ENCODE measurements at places on chromosomes 5 and 9.

- DNase-seq = no peak
Observed at GRCh38 chr5:139694556-139695177, 46.5 kb downstream of the CXXC5 start.

DNA sequence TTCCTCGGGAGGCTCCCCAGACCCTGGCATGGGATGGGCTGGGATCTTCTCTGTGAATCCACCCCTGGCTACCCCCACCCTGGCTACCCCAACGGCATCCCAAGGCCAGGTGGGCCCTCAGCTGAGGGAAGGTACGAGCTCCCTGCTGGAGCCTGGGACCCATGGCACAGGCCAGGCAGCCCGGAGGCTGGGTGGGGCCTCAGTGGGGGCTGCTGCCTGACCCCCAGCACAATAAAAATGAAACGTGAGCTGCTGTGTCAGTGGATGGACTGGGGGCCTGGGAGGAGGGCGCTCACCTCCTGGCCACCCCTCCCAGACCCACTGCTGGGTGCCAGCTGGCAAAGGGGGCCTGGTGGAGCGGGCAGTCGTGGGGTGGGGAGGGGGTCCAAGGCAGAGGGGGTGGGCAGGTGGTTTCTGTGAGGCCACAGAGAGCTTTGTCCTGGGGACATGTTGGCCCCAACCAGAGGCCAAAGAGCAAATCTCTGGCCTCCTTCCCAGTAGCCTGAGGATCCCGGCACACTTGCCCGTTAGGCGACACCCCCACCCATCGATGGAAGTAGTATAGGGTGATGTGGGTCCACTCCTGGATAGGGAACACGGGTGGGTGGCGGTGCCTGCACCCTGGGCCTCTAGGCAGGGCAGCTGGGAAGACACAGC is 9.8 kb downstream of the EGFL7 start:
- DNase-seq = no peak

DNA sequence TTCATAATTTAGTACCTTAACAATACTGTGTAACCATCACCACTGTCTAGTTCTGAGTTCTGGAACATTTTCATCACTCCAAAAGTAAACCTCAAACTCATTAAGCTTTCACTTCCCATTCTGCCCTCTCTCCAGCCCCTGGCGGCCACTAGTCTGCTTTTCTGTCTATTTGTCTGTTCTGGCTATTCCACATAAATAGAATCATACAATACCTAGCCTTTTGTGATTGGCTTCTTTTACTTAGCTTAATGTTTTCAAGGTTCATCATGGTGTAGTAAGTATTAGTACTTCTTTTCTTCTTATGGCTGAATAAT is 138.7 kb downstream of the RAPGEF6 start:
- DNase-seq = peak; percentile 1

GRCh38 chr9:120294003-120294402 is 286.0 kb downstream of the CDK5RAP2 start:
- DNase-seq = no peak

DNA sequence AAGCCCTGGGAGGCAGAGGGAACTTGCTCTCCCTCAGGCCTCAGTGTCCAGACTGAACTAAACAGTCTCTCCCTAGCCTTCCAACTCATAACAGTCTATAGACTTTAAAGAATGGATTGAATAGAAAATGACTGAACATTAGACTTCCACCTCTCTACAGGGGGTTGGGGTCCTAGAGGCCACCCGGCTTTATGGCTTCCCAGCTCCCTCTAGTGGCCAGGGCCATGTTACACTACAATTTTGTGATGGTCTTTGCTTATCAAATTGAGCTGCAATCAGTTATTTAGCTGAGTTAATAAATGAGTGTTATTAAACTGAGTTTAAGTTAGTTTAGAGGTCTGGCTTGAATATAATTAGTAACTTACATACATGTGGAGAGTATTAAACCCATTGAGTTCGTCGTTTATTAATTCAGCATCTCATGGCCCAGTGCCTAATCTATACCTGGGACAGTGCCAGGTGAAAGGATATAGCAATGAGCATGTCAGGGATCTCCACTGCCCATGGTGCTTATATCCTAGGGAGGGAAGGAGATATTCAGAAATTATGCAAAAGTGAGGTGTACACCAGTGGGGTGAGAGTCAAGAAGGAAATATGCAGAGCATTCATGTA is 105.2 kb downstream of the SH3TC2 start:
- DNase-seq = peak; percentile 27

GRCh38 chr9:130992682-130993032 is 16.3 kb upstream of the LAMC3 start:
- no peak for DNase-seq

GRCh38 chr9:26292943-26293342 is 599.7 kb downstream of the CAAP1 start:
- DNase-seq = no peak

DNA sequence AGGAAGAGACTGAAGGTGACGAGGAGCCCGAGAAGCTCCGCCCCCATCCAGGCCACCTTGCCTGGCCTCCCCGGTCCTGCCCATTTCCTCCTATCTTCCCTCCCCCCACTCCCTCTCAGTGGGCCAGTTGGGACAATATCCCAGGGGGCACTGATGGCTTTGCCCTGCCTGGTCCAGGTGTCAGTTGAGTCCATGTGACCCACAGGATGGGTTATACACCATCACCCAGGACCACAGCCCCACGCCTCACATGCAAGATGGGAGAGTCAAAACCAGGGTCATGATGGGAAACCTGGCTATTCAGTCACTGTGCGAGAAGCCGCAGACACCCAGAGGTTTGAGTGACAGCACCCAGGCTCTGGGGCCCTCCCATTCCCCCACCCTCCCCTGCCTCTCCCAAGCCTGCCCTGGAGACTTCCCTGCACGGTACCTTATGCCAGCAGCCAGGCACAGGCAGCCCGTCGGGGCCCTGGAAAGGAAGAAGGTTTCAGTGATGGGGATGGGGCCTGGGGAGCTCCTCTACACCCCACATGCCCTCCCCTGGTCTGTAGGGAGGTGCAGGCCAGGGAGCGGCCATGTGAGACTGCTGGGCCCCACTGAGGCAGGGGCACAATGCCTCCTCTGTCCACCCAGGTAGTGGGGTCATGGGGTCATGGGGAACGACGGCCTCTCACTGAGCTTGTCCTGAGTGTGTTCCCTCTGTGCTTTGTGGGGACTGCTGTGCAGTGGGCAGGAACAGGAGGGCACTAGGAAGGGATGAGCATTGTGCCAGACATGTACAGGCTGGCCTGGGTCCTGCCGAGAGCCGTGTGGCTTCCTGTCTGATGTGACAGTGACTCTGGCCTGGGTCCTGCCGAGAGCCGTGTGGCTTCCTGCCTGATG is 6.3 kb upstream of the PHYKPL start:
- DNase-seq = no peak

GRCh38 chr9:73558471-73558870 is 406.8 kb downstream of the ANXA1 start:
- no peak for DNase-seq

- no peak for DNase-seq
Observed at GRCh38 chr9:70668751-70669150, 254.3 kb upstream of the KLF9 start.

- DNase-seq = no peak
Observed at GRCh38 chr9:18730241-18730640, 256.3 kb downstream of the ADAMTSL1 start.

- no peak for DNase-seq
Observed at GRCh38 chr5:103523319-103523718, 39.3 kb downstream of the NUDT12 start.

- DNase-seq = no peak
Observed at GRCh38 chr9:94767331-94768072, 41.0 kb downstream of the AOPEP start.

DNA sequence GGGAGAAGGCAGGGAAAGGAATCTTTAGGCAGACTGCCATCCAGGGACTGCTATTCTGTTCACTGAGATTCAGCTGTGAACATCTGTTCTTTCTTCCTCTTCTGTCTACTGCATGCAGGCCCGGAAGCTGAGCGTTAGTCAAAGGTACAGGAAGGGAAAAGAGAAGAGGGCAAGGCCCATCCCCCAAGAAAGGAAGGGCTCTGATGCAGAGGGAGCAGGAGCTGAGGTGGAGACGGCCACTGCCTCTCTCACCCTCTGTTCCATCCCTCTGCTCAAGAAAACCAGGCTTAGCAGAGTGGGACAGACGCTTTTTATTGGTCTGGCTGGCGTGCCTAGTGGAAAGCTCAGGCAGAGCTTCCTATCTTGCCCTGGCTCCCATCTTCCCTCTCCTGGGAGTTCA is 57.6 kb downstream of the PFDN1 start:
- no peak for DNase-seq

DNA sequence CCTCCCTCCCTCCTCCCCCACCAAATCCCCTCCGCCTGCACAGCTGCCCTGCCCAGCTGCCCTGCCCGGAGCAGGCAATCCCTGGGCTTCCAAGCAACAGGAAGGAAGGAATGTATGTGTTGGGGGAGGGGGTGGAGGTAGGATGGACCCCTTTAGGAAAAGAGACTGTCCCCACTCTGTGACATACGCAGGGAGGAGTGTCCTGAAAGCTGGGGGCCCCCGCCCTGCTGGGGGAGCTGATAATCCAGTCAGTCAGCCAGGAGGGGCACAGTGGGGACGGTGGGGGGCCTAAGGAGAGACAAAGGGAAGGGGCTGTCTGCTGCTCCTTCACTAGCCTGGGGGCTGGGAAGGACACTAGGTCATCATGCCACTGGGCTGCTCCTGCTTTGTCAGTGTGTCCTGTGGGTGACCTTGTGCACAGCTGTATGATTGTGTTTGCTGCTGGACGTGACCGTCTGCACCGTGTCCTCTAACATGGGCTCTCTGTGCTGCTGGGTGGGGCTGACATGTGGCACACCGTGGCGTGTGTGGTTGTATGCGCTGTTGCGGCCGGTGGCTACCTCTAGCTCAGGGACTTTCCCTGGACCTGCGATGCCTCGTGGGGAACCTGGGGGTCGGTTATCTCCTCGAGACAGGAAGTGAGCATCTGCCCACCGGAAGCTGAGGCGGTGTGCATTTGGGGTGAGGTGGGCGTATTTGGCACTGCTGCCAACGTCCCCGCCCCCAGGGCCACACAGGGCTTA is 3.0 kb downstream of the N4BP3 start:
- no peak for DNase-seq

DNA sequence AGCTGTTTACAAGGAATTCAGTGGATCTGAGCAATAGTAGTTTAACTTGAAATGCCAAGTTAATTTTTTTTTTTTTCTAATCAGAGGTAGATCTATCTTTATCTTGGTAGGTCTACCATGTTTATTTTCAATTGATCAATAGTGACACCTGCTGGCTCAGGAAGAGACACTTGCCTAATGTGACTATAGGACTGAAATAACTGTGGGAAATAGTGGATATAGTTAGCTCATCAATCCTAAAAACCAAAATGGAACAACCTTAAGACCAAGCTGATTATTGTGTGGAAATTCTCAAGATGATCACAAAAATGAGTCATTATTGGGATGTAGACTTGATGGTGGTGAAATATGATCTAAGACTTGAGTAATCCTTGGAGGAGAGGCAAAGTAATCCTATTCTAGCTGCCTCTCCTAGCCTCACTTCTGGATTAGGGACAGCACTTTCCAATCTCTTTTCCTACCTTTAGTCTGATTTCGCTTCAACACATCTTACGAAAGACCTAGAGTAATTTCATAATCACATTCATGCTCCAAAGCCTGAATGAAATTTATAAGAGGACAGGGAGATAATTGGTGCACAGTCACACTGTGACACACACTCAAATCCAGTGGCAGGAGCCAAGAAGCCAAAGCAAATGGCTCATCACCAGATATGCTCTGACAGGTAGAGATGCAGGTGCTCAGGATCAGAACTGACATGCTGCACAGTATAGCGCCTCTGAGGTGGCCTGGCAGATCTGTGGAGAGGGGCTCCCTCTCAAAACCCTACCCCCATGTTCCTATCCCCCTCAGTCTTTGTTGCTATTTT is 156.3 kb downstream of the HMHB1 start:
- DNase-seq = no peak

DNA sequence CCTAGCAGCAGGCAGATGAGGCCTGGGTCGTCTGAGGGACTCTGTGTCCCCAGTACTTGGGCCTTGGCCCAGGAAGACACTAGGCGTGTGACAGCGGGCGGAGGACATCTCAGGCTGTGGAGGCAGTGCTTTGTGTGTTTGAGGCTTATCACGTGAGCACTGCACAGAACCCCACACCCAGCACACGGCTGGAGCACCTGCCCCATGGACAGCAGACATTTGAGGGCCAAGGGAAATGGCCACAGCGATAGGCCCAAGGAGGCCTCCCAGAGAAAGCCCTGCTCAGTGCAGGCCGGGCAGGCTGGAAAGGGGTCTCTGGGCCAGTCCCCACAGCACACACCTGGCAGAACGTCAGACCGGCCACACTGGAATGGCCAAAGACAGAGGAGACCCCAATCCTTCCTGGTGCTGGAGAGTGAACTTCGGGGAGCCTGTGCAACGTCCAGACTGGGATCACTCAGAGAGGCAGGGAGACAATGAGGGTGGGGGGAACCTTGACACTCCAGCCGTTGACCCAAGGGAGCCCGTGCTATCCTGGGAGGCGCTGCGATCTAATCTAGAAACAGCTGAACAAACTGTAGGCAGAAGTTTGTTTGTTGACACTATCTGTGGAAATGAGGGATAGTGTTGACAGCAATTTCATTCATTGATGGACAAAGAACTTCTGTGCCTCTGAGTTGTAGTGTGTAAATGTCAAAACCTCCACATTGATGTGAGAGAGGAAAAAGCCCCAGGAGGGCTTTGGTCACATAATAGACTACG is 19.6 kb upstream of the FLT4 start:
- DNase-seq = no peak

DNA sequence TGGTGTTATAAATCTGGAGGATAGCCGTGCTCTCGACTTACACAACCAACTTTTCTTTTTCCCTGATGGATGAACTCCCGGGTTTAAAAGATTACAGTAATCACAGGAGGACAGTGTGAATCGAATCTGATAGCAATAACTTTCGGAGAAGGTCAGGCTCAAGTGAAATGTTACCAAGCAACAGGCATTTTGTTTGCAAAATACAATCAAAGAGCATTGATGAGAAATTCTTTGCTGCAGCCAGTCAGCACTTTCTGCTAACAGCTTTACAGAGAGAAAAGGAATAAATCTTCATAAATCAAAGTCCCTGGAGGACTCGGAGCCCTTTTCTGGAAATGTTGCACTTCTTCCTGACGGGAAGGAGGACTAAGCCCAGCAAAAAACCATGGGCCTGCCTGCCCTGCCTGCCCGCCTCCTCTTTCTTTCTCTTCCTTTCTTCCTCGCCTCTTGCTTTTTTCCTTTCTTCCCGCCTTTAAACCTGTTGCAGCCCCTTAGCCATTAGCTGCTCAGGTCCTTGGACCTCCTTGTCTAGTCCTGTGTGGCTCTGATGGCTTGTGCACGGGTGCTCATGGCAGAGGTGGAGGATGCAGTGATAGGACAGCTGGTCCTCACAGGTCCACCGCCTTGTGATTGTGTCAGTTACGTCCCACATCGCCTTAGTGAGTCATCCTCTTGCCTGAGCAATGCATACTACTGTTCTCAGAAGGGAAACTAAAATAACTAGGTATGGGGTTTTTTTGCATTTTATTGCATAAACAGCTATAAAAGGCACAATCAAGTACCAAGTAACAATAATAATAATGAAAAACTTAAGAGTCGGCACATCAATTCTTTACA is 6.2 kb downstream of the DMRT3 start:
- no peak for DNase-seq

GRCh38 chr5:137561608-137562007 is 62.5 kb upstream of the SPOCK1 start:
- no peak for DNase-seq

GRCh38 chr5:73801686-73802085 is 175.7 kb downstream of the ARHGEF28 start:
- no peak for DNase-seq
